H1 (cell line): ENCODE measurements at places on chromosomes 12 and 14. TPM values are rescaled to one million over a fixed set of nuclear protein-coding genes. Genes with fewer than 3 reads are reported as not detected.
A peak's percentile ranks its signal among the peaks of the same experiment; 100 is the strongest.

DNA sequence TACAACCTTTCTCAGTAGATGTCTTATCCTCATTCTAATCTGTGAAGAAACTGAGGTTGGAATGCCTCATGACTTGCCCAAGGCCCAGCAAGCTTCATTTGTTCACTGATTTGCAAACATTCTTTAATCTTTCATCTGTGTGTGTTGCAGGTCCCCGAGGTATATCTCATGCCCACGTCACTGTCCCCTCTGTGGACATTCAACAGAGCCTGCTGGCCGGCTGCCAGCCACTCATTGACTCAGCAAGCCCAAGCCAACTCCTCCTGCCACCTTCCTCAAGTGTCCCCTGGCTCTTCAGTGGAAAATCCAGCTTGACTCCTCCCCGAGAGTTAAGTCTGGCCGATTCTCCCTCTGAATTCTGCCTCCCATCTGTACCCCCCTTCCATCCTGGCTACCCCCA lies 1.9 kb upstream of the DCAF4 start:
- no peak overlapping the region for H3K4me3 ChIP-seq
- no peak overlapping the region for H3K27ac ChIP-seq
- DNase-seq, result no peak

DNA sequence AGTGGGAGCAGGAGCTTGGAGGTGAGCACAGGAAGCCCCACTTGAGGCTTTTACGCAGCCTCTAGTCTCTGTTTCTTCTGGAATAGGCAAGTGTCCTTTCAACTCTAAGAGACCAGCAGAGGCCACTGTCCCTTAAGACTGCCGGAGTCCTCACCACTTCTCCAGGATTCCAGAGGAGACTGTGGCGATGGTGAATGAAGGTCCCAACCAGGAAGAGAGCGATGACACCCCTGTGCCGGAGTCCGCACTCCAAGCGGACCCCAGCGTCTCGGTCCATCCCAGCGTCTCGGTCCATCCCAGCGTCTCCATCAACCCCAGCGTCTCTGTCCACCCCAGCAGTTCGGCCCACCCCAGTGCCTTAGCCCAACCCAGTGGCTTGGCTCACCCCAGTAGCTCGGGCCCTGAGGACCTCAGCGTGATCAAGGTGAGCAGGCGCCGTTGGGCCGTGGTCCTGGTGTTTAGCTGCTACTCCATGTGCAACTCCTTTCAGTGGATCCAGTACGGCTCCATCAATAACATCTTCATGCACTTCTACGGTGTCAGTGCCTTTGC lies 442 bp downstream of the FLVCR2 start:
- peak overlapping the region; percentile 46 for H3K4me3 ChIP-seq
- no peak for DNase-seq
- H3K36me3 ChIP-seq, result no peaks in the 10 kb centered on the region
- H3K27me3 ChIP-seq, result no peaks in the 10 kb centered on the region

DNA sequence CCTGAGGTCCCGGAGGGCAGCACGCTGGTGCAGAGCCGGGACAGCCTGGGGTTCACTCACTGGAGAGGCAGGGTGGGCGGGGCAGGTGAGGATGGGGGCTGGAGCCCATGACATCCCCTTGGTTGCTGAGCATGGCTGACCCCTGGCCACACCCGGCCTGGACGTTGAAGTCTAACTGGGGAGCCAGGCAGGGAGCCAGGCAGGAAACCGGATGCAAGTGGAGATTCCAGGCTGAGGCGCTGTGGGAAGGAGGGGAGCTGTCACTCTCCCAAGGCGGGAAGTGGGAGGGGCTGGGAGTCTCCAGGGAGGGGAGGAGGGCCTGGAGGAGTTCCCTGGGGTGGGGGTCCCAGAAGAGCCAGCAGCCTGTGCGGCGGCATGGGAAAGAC lies 7.7 kb upstream of the INF2 start:
- H3K4me1 ChIP-seq, result peaks cover 50% of the 10 kb centered on the region
- H3K36me3 ChIP-seq, result no peaks in the 10 kb centered on the region
- no peak overlapping the region for H3K27ac ChIP-seq
- H3K27me3 ChIP-seq, result no peaks in the 10 kb centered on the region
- peak overlapping the region; percentile 32; the same call in 1 of the 2 replicates for H3K4me3 ChIP-seq

DNA sequence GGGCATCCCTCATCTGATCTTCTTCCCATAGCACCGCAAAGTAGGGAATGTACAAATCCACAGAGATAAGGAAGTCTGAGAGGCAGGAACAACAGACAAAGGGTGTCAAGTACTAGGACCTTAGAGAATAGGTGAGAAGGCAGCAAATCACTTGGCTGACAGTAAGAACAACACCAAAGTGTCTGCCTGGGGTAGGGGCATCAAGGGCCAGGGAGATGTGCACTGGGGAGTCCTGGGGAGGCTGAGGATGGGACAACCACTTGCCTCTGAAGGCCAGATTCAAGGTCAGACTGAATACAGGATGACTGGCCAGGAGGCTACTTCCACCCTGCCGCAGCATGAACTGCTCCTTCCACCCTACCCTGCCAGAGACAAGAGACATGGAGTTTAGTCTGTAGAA lies 1040.8 kb downstream of the BCL11B start:
- H3K4me1 ChIP-seq, result no peaks in the 10 kb centered on the region
- no peak overlapping the region for H3K27ac ChIP-seq
- H3K27me3 ChIP-seq, result no peaks in the 10 kb centered on the region
- no peak for DNase-seq

Gene PDZRN4
- total RNA-seq, result not detected in 2 replicates

Gene RPS6KA5
- total RNA-seq, result 3.1 and 3.2 TPM in 2 replicates

Gene SLC35F4
- not detected in 2 replicates for total RNA-seq

DNA sequence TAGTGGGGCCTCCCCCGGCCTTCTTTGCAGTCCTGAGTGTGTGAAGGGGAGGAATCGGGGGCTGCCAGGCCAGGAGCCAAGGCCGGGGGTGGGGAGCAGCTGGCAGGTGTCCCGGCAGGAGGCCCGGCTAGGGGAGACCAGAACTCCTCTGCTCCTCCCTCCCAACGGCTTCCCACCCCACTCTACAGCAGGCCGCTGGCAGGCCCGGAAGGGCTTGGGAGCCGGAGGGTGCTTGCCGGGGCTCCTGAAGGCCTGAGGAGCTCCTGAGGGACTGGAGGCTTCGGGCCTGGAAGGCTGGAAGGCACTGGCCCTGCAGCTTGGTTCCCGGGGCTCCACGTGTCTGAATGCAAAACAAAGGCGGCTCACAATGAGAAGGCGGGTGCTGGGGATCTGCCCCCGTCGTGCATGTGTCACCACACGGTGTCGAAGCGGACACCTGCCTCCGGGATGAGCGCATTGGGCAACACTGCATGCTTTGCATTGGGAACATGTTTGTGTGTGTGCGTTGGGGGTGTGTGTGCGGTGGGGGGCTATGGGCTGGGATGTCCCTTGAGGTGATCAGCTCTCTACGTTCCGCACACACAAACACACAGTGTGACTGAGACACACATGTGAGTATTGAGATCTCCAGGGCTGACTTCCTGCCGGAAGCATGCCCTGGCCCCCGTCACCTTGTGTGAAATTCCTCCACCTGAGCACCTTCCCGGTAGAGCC lies 30.9 kb upstream of the ANKRD9 start:
- H3K4me3 ChIP-seq, result no peak overlapping the region
- DNase-seq, result no peak
- peaks cover 4% of the 10 kb centered on the region for H3K27me3 ChIP-seq
- no peak overlapping the region for H3K27ac ChIP-seq
- no peaks in the 10 kb centered on the region for H3K36me3 ChIP-seq

DNA sequence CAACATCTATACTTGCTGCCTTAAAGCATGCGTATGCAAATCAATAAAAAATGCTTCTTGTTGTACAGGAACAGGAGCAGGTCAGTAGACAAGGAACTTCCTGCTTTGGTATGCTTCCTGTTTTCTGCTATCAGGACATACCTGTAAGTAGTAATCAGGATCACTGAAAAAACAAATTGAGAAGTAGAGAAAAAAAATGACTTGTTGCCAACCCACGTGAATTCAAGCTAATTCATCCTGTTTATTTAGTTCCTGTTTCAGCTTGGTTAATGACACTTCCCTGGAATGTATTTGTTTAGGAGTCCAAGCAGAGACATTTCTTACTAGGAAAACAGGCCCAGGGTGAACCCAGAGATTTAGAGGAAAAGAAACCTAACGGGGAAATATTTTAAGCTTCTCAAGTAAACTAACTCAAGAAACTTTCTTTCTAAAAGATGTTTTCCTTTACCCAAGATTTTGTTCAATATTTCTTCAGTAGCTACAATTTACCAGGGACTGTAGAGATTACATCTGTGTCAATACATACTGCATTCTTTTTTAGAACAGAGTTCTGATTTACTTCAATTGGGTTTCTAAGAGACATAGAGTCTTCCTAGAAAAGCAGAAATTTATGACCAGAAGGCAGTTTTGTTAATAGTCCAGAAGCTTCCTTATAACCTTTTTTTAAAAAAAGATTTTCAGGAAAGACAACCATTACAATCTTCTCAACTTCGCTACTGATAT lies 124.2 kb downstream of the PAWR start:
- H3K27ac ChIP-seq, result no peak overlapping the region
- H3K4me1 ChIP-seq, result no peaks in the 10 kb centered on the region
- no peaks in the 10 kb centered on the region for H3K27me3 ChIP-seq
- H3K36me3 ChIP-seq, result peaks cover 63% of the 10 kb centered on the region
- H3K4me3 ChIP-seq, result no peak overlapping the region

GRCh38 chr14:74155287-74155686 lies 70.5 kb downstream of the LIN52 start:
- no peak overlapping the region for H3K4me3 ChIP-seq
- no peak for DNase-seq
- no peaks in the 10 kb centered on the region for H3K36me3 ChIP-seq
- no peaks in the 10 kb centered on the region for H3K27me3 ChIP-seq
- H3K4me1 ChIP-seq, result no peaks in the 10 kb centered on the region

DNA sequence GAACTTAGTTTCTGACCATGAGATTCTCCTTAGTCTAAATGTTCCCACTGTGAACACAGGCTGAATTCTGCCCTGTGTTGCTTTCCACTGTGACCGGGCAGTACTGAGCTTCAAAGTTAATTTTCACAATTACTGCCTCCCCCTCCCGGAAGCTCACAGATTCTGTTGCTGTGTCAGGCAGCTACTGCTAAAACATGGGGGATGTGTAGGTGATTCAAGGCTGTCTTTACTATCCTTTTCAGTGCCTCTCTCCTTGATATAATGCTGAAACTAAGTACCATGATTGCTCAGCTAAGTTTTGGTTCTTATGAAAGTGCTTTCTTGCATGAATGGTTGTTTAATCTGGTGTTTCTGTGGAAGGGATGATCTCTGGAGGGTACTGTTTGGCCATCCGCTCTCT lies 428.3 kb upstream of the NOVA1 start:
- no peaks in the 10 kb centered on the region for H3K36me3 ChIP-seq
- H3K4me3 ChIP-seq, result no peak overlapping the region
- no peaks in the 10 kb centered on the region for H3K27me3 ChIP-seq
- DNase-seq, result no peak
- no peaks in the 10 kb centered on the region for H3K4me1 ChIP-seq

GRCh38 chr12:30976206-30976605 lies 49.7 kb downstream of the TSPAN11 start:
- no peaks in the 10 kb centered on the region for H3K36me3 ChIP-seq
- H3K4me1 ChIP-seq, result peaks cover 2% of the 10 kb centered on the region
- no peaks in the 10 kb centered on the region for H3K27me3 ChIP-seq
- H3K27ac ChIP-seq, result no peak overlapping the region
- DNase-seq, result no peak
- no peak overlapping the region for H3K4me3 ChIP-seq

DNA sequence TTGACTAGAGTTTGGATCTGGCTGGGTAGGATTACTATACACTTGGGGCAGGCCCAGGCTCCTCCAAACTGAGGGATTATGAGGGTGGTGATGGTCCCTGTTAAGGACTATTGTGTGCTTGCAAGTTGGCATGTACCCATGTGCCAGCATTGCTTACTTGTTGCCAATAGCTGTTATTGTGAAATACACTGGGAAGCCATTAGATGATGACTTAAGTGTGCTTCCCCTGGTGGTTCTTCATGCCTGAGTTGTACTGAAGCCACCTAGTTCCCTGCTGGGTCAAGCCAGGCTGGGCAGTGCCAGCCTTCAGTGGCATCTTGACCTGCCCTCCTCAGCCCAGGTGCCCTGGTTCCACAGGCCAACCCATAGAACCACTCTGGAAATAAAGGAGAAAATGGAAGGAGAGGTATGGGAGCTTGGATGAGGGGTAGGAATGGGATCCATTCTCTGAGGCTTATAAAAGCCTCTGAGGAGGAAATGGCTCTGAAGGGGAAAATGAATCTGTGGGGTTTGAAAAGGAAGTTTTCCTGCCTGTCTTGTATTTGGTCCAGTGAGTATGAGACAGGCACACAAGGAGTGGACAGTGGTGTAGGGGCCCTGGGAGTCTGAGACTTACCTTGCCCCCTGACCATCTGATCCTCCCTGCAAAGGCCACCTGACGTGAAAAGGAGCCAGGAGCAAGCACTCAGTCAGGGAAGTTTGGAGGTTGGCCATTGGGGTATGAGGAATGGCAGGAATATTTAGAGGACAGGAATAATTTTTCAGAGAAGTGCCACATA lies 724 bp downstream of the LTB4R start:
- no peaks in the 10 kb centered on the region for H3K27me3 ChIP-seq
- H3K27ac ChIP-seq, result no peak overlapping the region
- H3K36me3 ChIP-seq, result peaks cover 2% of the 10 kb centered on the region; the same call in 1 of the 2 replicates
- H3K4me3 ChIP-seq, result no peak overlapping the region
- H3K4me1 ChIP-seq, result no peaks in the 10 kb centered on the region
- DNase-seq, result no peak

Gene ADAM21
- not detected in 2 replicates for total RNA-seq

DNA sequence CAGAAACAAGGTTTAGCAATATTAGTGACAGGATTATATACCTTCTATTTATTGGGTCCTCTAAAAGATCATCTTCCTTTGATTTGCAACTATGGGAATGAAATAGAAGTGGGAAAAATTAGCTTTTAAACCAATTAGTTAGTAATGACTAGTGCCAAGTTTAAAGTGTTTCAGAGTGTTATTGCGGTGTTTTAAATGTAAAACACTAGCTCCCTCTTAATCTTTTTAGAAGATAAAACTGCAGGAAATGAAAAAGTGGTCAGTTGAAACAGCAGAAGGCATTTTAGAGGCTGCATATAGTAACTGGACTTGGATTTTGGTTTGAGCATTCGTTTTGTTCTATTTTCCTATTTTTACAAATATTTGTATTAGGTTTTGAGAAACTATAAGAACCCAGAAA lies 286.2 kb downstream of the RAD51B start:
- H3K4me1 ChIP-seq, result no peaks in the 10 kb centered on the region
- H3K4me3 ChIP-seq, result no peak overlapping the region
- H3K27me3 ChIP-seq, result no peaks in the 10 kb centered on the region
- no peak for DNase-seq
- H3K27ac ChIP-seq, result no peak overlapping the region

GRCh38 chr14:76490735-76491134 lies 114.8 kb downstream of the ESRRB start:
- no peak overlapping the region for H3K4me3 ChIP-seq
- no peaks in the 10 kb centered on the region for H3K36me3 ChIP-seq
- no peaks in the 10 kb centered on the region for H3K4me1 ChIP-seq
- no peak for DNase-seq

DNA sequence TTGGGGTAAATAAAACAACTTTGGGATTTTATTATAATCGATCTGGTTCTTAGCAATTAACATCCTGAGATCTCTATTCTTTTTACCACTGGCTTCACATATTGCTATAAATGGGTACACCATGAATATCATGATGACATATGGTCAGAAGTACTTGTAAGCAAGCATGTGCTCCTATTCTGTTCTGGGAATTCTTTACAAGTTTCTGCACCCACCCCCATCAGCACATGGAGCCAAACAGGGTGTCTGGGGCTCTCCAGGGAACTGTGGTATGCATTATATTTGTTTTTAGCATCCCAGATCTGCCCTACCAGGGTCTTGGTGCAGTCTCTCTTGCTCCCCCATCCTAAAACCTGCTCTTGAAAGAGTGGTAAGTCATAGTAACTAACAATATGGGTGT lies 31.3 kb downstream of the DMAC2L start:
- H3K27ac ChIP-seq, result no peak overlapping the region
- DNase-seq, result no peak
- no peaks in the 10 kb centered on the region for H3K27me3 ChIP-seq
- H3K4me3 ChIP-seq, result no peak overlapping the region
- H3K36me3 ChIP-seq, result no peaks in the 10 kb centered on the region
